D721Med (cell line): ENCODE measurements at places on chromosomes 13 and 19.

GRCh38 chr13:96090240-96091101, 564 bp downstream of the HS6ST3 start:
- no peak for DNase-seq

DNA sequence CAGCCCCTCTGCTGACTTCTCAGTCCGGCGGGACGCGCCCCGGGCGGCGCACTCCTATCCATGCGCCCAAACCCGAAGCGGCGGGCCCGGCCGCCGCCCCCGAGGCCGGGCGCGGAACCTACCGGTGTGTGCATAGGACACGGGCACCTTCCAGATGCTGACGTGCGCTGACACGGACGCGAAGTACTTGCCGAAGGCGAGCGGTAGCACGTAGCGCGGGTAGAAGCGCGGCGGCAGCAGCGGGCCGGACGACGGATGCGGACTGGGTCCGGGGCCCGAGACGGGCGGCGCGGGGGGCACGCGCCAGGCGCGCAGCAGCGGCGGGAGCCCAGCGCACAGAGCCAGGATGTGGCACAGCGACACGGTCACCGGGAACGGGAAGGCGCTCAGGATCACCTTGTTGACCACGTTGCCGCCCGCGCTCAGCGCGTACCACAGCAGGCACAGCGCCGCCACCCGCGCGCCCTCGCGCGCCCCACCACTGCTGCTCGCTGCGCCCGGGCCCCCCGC, 338 bp downstream of the SLC35E1 start:
- DNase-seq = no peak

- DNase-seq = no peak
These were observed 23.0 kb downstream of the CHERP start for GRCh38 chr19:16519230-16519687.

GRCh38 chr13:34350671-34351070, 532.7 kb downstream of the RFC3 start:
- no peak for DNase-seq

DNA sequence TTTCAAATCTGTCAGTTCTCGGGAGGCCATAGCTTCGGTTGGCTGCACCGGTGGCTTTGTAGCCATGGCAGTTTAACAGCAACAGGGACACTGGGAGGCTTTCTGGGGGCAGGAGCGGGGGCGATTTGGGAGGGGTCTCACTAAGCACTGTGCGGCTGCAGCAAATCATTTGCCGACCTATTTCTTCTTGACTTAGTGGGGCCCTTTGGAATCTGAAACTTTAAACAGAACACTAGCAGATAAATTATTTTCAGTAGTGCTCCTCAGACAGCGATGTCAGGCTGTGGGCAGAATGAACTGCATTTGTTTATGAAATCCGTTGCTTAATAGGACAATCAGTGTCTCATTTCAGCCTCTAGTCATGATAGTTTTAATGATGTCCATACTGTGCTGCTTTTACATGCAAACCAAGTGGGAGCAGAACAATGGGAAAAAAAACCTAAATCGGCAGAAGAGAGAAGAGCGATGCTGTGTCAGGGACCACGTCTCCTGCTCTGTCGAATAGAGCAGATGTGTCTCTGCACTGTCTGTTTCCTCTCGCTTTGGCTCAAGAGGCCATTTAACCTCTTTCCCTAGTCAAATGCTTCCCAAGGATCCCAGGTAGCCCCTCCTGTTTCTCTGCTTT, 211.9 kb downstream of the OLFM4 start:
- DNase-seq = no peak

DNA sequence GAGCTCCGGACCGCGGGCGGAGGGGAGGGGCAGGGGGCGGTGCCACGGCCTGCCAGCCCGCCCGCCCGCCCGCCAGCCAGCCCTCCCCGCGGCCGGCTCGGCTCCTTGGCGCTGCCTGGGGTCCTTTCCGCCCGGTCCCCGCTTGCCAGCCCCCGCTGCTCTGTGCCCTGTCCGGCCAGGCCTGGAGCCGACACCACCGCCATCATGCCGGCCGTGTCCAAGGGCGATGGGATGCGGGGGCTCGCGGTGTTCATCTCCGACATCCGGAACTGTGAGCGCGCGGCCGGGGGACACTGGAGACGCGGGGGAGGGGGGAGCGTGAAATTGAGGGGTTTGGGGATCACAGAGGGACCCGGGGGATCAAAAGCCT, at the start of gene AP2A1:
Gene AP2A1, plus strand, starts transcription at position 72 of the 370 bp plus-strand sequence. Its CDS starts 133 bp downstream, at position 205.
- no peak for DNase-seq

DNA sequence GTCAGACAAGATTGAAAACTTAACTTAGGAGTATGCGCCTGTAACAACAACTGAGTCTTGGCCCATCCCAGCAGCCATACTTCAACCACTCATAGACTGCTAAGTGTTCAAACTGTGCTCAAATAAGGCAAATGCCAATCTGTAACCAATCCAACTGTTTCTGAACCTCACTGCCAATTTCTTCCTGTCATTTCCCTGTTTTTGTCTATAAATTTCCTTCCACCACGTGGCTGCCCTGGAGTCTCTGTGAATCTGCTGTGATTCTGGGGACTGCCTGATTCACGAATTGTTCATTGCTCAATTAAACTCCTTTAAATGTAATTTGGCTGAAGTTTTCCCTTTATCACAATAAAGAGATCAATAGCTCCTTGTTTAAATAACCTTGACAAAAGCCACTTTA, 50.8 kb upstream of the FREM2 start:
- DNase-seq = no peak

GRCh38 chr13:99380921-99381645, 73.9 kb upstream of the GPR183 start:
- DNase-seq = no peak

- no peak for DNase-seq
These were observed 799.9 kb downstream of the PCDH9 start for GRCh38 chr13:66430269-66430668.

DNA sequence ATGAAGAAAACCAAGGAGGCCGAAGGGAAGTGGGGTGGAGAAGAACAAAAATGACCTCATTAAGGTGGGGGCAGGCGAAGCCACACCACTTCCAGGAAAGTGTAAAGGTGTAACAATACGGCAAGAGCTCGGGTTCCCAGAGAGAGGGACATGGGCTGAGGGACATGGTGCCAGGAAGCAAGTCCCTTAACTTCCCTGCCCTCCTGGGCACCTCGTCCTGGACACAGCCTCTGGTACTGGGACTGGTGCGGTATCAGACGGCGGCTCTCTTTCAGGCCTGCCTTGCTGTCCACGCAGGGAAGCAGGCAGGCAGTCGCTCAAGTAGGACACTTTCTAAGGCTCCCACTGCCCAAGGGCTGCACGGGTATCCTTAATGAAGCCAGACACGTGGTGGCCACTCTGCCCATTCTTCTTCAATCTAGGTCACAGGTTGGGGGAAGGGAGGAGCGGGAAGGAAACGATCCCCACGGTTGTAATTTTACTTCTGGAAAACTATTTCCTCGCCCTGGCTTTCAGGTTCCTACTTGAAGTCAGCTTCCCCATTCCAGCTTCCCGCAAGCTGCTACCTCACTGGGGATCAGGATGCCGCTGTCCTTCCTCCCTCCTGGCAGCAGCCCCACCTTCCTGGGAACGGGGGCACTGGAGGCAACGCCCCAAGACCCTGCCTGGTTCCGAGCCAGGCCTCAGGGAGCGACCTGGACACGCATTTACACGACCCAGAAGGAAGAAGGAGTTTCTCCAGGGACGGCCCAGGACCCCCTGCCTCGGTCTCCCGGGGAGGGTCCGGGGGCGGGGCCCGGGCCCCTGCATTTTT, 1.2 kb downstream of the AP3D1 start:
- DNase-seq = no peak

DNA sequence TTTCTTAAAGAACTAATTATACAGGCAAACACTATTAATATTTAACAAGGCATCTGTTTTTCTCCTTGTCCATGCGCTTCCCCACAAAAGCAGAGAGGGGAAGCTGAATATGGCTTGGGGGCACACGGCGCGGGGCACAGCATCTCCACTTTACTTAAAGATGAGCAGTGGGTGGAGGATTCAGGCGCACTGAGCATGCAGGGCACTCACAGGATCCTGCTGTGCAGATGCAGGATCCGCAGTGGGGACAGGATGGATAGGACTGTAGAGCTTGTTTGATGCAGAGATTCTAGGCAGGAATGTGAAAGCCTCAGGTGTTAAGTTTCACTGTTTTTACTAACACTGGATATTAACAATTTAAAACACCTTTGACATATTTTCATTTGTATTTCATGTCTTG, 43.3 kb downstream of the ATP11A start:
- DNase-seq = no peak
